IPS-NIHi11 (cell line): ENCODE measurements at places on chromosomes 13 and 19.

DNA sequence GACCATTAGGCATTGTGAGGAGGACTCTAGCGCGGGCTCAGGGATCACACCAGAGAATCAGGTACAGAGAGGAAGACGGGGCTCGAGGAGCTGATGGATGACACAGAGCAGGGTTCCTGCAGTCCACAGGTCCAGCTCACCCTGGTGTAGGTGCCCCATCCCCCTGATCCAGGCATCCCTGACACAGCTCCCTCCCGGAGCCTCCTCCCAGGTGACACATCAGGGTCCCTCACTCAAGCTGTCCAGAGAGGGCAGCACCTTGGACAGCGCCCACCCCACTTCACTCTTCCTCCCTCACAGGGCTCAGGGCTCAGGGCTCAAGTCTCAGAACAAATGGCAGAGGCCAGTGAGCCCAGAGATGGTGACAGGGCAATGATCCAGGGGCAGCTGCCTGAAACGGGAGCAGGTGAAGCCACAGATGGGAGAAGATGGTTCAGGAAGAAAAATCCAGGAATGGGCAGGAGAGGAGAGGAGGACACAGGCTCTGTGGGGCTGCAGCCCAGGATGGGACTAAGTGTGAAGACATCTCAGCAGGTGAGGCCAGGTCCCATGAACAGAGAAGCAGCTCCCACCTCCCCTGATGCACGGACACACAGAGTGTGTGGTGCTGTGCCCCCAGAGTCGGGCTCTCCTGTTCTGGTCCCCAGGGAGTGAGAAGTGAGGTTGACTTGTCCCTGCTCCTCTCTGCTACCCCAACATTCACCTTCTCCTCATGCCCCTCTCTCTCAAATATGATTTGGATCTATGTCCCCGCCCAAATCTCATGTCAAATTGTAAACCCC is 2.8 kb upstream of the CEACAM5 start:
- peak; percentile 47 for DNase-seq

DNA sequence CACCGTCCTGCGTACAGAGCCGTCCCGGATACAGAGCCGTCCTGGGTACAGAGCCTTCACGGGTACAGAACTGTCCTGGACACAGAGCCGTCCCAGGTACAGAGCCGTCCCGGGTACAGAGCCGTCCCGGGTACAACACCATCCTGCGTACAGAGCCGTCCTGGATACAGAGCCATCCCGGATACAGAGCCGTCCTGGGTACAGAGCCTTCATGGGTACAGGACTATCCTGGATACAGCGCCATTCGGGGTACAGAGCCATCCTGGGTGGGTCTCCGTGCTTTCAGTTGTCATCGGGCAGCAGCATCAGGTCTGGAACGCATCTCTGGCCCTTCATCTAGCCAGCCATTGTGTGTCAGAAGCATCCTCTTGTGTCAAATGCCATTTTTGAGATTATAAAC is 222.3 kb upstream of the SOX1 start:
- no peak for DNase-seq

DNA sequence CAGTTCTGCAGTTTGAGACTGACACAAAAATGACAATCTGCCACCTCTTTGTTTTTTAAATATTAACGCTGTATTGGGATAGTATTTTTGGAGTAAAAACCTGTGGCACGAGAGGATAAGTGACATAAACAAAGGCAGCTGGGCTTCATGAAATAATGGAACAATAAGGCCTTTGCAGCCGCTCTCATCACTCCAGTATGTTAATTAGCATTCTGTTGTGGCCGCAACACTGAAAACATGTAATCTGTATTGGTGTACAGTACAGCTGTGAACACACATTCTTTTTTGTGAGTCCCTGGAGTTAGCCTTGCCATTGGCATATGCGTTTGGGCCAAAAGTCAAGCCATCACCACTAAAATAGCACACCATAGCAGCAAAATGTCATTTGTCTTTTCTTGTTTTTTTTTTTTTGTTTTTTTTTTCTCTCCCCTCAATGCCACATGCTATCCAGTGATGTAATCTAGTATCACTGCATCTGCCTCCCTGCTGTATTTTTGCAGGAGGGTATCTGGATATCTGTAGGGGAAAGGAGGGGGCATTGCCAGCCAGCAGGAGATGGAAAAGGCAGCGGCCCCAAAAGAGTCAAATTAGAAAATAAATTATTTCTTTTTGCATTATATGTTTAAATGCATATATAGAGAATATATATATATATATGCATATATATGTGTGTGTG is 885 bp upstream of the ZNF536 start:
- DNase-seq, result no peak

DNA sequence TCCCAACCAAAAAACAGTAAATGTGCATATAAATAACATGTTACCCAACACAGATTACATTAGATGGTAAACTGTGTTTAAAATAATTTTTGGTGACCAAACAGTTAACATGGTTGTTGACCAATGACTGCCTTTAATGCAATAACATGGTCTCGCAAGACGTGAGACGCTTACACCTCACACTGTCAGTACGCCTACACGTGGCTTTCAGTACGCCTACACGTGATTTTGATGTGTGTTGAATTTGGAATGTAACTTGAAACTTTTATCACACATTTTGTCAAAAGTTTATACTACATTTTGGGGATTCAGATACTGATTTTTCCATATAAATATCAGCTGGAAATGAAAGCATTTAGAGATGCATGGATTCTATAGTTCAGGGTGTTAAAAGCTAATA is 32.0 kb downstream of the SLC7A9 start:
- DNase-seq, result no peak

DNA sequence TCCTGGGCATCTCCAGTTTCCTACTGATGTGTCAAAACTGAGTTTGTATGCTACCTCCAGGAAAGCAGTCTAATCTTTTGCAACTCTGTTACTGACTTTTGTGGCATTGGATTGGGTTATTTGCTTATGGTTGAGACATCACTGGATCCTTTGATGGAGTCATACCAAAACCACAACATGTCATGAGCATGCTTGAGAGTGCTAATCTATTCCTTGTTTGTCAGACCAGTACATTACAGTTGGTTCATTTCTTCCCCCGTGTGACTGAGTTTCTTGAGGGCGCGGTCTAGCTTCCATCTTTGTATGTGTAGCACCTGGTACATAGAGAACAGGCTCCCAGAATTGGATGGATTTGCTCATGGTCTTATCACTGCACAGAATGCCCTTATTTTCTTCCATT is 43.2 kb downstream of the SUGT1 start:
- DNase-seq, result no peak

- DNase-seq, result no peak
Observed at GRCh38 chr13:100356889-100357288, 231.7 kb downstream of the GGACT start.

DNA sequence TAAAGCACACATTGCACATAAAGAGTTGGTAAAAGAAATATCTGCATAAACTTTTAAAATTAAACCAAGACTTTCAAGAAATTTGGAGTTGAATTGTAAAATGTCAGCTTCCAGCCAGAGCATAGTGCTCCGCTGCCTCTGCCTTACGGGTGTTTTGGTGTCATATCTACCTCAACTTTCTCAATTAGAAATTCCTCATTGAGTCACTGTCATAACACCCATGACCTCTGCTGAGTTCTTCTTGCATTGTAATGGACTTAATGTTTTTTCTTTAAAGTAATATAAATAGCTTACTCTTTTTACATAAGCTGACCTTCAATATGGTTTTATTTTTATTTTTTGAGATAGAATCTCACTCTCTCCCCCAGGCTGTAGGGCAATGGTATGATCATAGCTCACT is 551.0 kb upstream of the NBEA start:
- no peak for DNase-seq

DNA sequence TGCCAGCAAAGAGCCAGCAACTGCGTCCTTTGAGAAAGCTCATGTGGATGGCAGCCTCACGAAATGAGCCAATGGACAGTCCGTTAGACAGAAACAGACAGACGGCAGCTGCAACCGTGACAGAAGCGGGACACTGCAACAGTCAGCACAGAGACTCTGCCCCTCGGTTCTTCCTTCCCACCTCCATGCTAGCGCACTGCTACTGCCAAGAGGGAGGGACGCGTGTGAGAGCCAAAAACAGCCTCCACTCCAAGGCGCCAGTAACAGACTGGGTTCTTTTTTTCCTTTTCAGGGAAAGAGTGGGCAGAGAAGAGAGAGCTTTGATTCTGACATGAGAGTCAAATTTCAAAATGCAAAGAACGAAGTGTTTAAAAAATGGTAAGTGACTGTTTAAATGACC is 77.5 kb downstream of the SERP2 start:
- DNase-seq, result no peak

DNA sequence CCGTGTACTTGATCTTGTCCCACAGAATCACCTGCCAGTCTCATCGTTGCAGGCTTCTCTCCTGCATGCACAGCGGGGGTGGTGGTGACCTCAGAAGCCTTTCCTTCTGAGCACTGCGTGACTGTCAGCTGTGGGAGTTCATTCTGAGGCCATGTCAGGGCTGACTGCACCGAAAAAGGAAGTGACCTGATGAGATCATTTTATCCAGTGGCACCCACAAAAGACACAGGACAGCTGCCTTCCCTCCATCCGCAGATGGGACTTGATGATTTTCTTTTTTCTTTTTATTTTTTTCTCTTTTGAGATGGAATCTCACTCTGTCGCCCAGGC is 89.7 kb downstream of the RAB20 start:
- no peak for DNase-seq

DNA sequence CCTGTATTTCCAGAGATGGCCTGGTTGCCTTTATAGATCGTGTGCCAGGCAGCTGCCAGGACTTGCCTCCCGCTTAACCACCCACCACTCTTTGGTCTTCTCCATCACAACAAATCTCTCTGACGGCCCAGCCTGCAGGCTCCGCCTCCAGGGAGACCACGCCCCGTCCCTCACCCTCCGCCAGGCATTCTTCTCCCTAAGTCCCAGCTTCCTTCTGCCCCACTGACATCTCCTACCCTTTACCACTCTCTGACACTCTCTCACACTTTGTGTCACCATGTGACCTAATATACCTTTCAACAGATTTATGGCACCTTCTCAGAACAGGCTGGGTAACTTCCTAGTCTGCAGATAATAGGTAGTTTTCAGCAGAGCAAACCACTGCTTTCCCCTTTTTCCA is 95.1 kb downstream of the CAB39L start:
- peak; percentile 76 for DNase-seq

DNA sequence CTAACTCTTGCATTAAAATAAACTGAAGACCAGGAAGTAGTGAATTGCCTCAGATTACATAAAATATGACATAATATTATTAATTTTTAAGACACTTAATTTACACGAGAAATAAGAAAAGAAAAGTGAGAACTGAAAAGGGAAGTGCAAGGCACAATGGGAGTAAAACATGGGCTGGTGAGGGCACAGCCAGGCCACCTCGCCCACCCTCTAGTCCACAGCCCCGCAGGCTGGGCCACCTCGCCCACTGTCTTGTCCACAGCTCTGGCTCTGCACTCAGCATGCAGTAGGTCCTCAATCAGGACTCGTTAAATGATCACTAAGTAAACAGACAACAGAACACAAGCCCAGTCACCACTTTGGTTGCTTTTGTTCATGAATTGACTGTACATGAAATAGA is 67.8 kb upstream of the ARHGEF7 start:
- no peak for DNase-seq

DNA sequence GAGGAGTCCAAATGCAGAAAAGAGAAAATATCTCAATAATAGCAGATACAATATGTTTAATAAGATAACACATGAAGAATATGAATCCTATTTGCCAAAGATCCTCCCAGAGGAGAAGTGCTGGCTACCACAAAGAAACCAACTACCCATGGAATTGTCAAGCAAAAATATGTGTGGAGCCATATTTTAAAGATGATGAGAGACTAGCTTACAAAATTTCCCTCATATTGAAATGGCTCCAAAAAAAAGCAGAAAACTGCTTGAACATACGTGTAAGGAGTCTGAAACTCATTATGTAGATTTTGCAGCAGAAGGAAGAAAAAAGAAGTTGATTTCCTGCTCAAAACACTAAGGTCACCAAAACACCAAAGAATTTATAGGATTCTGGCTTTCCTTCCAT is 94.2 kb downstream of the USP12 start:
- no peak for DNase-seq

DNA sequence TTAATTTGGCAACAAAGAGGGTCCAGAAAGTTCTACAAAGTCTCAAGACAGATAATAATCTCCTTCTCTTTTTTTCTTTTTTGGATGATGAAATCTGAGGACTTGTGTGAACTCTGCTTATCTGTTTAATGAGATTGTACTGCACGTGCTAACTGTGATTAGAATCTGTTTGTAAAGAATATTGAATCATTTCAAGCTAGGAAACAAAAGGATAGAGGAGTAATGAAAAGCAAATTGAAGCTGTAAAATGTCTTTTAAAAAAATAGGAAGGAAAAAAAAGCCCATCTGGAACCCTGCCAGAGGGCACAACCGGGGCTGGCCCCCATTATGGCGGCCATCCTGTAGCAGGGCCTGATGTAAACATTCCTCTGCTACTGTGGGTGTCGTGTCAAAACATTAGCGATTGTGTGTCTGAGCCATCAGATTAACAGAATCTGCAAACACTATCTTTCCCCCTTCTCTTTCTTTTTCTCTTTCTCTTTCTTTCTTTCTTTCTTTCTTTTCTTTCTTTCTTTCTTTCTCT is 83.0 kb downstream of the FLT1 start:
- DNase-seq, result no peak

DNA sequence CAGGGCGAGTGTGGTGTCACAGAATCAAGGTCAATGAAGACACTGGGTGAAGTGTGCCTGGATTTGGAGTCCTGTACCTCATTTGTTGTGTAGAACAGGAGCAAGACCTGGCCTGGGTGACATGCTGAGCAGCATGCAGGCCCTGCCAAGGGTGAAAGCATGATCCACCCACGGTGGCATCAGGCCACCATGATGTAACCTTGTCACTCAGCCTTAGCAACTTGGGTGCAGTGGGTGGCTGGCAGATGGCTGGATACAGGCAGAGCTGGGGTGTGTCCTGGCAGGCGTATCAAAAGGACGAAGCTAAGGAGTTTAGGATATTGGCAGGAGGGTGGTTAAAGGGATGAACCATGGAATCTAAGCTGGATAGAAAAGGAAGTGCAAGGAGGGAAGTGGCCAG is 10.3 kb downstream of the THSD1 start:
- no peak for DNase-seq

GRCh38 chr19:46357846-46358583 is 11.1 kb downstream of the PPP5C start:
- no peak for DNase-seq
